ENCODE measurements at places on chromosomes 6 and 20. TPM values are rescaled to one million over a fixed set of nuclear protein-coding genes. Genes with fewer than 3 reads are reported as not detected.

GRCh38 chr20:32348207-32348606 is 9.9 kb upstream of the ASXL1 start:
- DNase-seq, result no peak
- H3K27ac ChIP-seq, result no peak overlapping the region
- no peaks in the 10 kb centered on the region for H3K36me3 ChIP-seq
- H3K27me3 ChIP-seq, result no peaks in the 10 kb centered on the region

- no peaks in the 10 kb centered on the region for H3K36me3 ChIP-seq
- H3K4me3 ChIP-seq, result no peak overlapping the region
- H3K4me1 ChIP-seq, result peaks cover 4% of the 10 kb centered on the region
These were observed 329.3 kb upstream of the SPTLC3 start for GRCh38 chr20:12679447-12679846.

The NELFE gene
- total RNA-seq, result 94.3 TPM

DNA sequence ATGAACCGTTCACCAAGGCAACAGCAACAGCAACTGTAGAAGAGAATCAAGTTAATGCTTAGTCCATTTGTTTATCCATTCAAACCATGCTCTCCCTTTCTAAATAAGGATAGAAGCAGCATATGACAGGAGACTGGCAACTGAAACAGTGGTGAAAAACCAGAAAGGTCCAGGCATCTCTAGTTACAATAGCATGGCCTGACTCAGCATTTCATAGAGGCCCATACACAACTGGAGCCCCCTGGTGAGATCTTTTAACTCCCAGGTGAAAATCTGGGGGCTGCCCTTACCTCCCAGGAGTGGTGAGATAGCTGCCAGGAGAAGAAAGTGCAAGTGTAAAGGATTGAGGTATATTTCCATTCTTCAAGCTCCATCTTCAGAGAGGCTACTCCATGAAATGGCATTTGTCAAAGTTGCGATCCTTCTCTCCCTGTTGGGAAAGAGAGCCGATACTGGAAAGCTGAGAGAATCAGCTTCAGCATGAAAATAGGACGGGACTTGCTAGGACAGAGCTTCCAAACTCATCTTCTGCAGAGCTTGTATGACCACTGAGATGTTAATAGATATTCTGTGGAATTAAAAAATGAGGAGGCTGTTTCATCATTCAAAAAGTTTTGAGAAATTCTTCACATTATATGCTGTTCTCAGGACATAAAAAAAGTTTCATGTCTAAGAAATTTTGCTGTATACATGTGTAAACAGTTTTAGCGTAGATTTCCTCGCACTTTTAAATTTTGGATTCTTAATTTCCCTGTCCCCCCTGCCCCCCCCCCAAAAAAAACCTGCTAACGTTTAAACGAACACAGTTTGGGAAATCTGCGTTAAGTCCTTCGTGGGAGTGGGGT is 10.9 kb upstream of the SLC2A12 start:
- no peak overlapping the region for H3K4me3 ChIP-seq
- no peak for DNase-seq
- H3K4me1 ChIP-seq, result no peaks in the 10 kb centered on the region
- H3K36me3 ChIP-seq, result no peaks in the 10 kb centered on the region

GRCh38 chr20:56765172-56766073 is 136.3 kb downstream of the TFAP2C start:
- H3K27ac ChIP-seq, result no peak overlapping the region
- peak; percentile 6 for DNase-seq
- peaks cover 3% of the 10 kb centered on the region for H3K27me3 ChIP-seq

The TTK gene
- total RNA-seq, result 62.5 TPM

- DNase-seq, result no peak
These were observed 36.9 kb downstream of the LBP start for GRCh38 chr20:38383147-38383546.

The FGD2 gene
- not detected for total RNA-seq

- no peaks in the 10 kb centered on the region for H3K36me3 ChIP-seq
- H3K4me3 ChIP-seq, result no peak overlapping the region
- H3K4me1 ChIP-seq, result no peaks in the 10 kb centered on the region
These were observed 31.5 kb downstream of the THBS2 start for GRCh38 chr6:169222126-169222525.

DNA sequence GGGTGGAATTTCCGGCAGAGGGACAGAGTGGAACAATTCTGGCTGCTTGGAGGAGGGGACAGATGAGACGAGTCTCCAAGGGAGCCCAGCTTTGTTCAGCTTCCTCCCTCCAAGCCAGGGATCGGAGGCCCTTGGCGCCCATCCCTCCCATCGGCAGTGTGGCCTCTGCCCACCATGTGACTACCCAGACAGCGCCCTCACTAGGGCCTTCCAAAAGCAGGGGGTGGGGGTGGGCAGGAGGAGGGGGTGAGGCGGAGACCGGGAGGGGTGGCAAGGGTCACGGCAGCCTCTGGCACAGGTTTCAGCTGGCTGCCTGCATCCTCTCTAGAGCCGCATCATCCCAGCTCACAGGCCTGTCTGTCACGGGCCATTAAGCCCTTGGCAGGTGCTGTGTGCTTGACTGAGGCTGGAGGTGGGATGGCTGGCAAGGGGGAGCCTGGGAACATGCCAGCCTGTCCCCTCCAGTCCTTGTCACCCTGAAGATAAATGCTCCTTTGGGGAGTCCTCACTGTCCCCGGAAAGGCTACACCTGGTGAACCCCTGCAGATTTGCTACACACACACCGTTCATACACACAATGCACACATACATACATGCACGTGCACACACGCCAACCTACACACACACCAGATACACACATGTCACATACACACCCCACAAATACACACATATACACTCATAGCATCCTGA is 6.2 kb upstream of the FGD2 start:
- DNase-seq, result no peak
- H3K4me3 ChIP-seq, result no peak overlapping the region
- no peaks in the 10 kb centered on the region for H3K36me3 ChIP-seq
- H3K4me1 ChIP-seq, result no peaks in the 10 kb centered on the region
- no peak overlapping the region for H3K27ac ChIP-seq

DNA sequence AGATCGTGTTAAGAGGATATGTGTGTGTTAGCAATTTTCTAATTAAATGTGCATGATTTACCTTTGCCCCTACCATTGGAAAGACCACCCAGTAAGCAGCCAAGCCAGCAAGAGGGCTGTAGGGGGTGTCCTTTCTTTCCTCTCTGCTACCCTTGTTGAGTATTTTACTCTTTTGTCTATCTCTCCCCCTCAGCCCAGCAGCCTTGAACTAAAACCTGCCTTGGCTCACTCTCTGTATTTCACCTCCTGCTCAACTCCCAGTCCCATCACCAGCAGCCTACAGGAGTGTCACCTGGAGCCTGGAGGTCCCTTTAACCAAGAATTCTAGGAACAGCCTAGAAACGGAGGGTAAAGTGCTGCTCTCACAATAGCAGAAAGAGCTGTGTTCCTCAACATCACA is 81.0 kb downstream of the HIVEP2 start:
- H3K27me3 ChIP-seq, result no peaks in the 10 kb centered on the region
- no peak overlapping the region for H3K27ac ChIP-seq
- H3K4me1 ChIP-seq, result no peaks in the 10 kb centered on the region
- no peaks in the 10 kb centered on the region for H3K36me3 ChIP-seq

DNA sequence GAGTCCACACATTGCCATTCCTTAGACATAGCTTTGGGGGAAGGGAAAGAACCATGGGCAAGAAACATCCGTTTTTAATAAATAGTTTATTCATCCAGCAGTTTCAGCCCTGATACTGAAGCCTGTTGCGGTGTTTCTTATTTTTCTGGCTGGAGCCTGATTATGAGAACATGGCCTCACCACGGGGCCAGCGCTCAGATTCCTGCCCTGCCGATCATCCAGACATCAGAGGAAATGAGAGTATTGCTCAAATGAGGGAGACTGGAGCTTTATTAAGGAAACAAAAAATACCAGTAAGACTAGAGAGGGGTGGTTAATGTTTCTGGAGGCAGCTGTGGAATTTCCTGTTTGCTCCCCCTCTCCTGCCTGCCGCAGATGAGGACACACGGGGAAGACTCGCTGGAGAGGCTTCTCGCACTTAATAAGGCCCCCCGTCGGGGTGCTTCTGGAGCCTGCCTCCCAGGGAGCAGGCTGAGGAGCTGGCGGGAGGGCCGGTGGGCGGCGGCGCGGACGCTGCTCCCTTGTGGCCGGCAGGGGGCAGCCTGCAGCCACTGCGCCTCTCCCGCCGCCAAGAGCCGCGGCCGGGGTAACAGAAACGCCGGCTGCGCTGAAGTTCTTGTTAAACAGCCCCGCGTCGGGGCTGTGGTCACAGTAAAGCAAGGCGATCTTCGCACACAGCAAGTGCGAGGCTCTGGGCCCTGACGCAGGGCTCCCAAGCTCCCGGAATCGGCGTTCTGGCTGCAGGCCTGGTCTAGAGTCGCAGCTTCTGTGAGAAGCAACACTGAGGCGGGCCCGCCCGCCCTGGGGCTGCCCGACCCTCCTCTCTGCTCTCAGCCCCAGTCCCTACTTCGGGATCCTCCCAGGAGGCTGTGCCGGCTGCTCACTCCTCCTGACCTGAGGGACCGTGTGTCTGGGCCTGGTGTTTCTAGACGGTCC is 17.5 kb downstream of the LEMD2 start:
- peaks cover 53% of the 10 kb centered on the region for H3K4me1 ChIP-seq
- H3K36me3 ChIP-seq, result peaks cover 34% of the 10 kb centered on the region
- DNase-seq, result peak; percentile 100
- peak overlapping the region; percentile 97 for H3K27ac ChIP-seq

GRCh38 chr6:3813150-3813780 is 35.9 kb upstream of the FAM50B start:
- peaks cover 7% of the 10 kb centered on the region for H3K4me1 ChIP-seq
- no peaks in the 10 kb centered on the region for H3K36me3 ChIP-seq
- H3K27ac ChIP-seq, result no peak overlapping the region

The APOM gene
- total RNA-seq, result 4.8 TPM

GRCh38 chr20:58470336-58471192 is 44.6 kb downstream of the APCDD1L start:
- no peaks in the 10 kb centered on the region for H3K4me1 ChIP-seq
- no peaks in the 10 kb centered on the region for H3K27me3 ChIP-seq

DNA sequence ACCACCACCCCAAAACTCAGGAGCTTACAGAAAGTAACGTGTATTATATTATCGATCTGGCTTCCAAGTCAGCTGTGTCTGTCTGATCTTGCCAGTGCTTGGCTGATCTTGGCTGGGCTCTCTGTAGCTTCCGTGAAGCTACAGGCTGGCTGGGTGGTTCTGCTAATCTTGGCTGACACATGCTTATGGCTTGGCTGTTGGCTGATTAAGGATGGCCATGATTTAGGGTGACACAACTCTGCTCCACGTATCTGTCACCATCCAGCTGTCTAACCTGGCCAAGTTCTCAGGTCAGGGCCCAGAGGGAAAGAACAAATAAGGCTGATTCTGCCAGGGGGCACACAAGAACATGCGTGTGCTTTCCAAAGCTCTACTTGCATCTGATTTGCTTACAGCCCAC is 64.7 kb upstream of the PRL start:
- no peaks in the 10 kb centered on the region for H3K36me3 ChIP-seq
- no peak for DNase-seq
- no peaks in the 10 kb centered on the region for H3K4me1 ChIP-seq

GRCh38 chr20:57716901-57717300 is 7.1 kb upstream of the PMEPA1 start:
- H3K4me3 ChIP-seq, result no peak overlapping the region
- H3K4me1 ChIP-seq, result peaks cover 5% of the 10 kb centered on the region
- DNase-seq, result no peak
- no peaks in the 10 kb centered on the region for H3K27me3 ChIP-seq

DNA sequence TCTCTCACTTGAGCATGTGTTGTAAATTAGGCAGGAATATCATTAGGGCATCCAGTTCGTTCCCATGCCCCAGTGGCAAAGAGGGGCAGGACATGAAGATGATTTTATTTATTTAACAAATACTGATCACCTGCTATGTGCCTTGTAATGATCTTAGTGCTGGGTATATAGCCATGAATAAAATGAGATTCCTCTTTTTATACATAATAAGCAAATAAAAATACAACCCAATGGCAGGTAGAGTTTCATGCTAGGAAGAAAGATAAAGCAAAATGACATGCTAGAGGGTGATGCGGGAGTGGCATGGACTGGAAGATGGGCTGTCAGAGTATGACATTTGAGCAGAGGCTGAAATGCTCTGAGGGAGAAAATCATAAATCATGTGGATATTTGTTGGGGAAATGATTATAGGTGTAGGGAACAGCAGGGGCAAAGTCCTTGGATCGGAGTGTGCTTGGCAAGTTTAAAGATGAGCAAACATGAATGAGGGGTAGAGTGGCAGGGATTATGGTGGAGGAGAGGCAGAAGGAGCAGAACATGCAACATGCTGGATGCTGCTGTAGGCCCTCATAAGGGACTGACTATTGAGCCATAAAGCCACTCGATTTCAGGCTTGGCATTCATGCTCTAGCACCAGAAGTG is 342.1 kb downstream of the PLCB1 start:
- peaks cover 6% of the 10 kb centered on the region for H3K4me1 ChIP-seq
- no peak overlapping the region for H3K4me3 ChIP-seq
- H3K27me3 ChIP-seq, result peaks cover 5% of the 10 kb centered on the region
- H3K27ac ChIP-seq, result no peak overlapping the region

DNA sequence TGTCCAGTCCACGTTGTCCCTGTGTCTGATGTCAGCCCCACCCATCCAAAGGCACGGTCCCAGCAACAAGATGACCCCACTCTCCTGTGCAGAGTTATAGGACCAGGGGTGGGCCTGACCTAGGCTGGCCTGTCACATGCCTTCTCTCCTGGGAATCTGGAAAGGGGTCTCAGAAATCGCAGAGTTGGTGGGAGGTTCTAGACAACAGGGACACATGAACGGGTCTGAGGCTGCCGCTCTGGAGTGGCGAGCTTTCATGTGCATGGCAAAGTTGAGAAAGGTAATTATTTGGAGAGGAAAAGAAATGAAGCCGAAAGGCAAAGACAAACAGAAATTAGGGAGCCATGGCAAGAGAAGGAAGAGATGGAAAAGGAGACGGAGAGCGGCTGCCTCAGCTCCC is 29.5 kb downstream of the BFSP1 start:
- H3K36me3 ChIP-seq, result no peaks in the 10 kb centered on the region
- no peak overlapping the region for H3K27ac ChIP-seq
- no peak overlapping the region for H3K4me3 ChIP-seq
- H3K27me3 ChIP-seq, result no peaks in the 10 kb centered on the region
- no peak for DNase-seq

GRCh38 chr6:73076211-73076954 is 148.9 kb downstream of the KHDC1L start:
- DNase-seq, result peak; percentile 75
- H3K4me1 ChIP-seq, result peaks cover 22% of the 10 kb centered on the region
- H3K4me3 ChIP-seq, result no peak overlapping the region
- H3K27ac ChIP-seq, result no peak overlapping the region
- H3K36me3 ChIP-seq, result no peaks in the 10 kb centered on the region
- no peaks in the 10 kb centered on the region for H3K27me3 ChIP-seq

The GRM1 gene
- 0.11 TPM for total RNA-seq

The HLA-DMB gene
- 0.46 TPM for total RNA-seq

The SOX18 gene
- 0.70 TPM for total RNA-seq

The MTFR2 gene
- total RNA-seq, result 10.1 TPM

The SIRPG gene
- not detected for total RNA-seq

The PARD6B gene
- total RNA-seq, result 24.7 TPM

DNA sequence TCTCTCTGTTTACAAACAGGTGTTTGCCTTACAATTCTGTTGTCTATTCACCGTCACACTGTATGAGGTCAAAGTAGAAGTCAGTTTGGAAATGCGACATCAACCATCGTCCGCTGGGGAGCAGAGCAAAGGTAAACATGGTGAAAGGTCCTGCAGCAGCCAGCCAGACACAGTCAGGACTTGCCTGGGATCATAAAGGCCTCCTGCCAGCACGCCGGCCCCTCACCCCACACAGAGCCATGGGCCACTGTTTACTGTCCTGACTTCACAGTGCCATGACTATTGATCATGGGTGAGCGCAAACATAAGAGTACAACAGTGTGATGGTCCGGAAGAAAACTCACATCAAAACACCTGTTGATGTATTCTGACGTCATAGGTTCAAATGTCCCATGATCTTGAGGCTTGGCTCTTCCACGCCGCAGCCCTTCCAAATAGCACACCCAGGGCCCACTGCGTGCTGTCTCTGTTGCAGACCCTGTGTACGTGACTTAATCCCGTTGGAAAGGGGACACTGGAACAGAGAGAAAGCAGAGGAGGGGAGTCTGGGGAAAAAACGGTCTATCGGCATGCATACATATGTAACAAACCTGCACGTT is 16.9 kb upstream of the PPP1R3G start:
- H3K36me3 ChIP-seq, result no peaks in the 10 kb centered on the region

All from A673 (cell line).